ENCODE measurements at places on chromosomes 12 and 14.
A peak's percentile ranks its signal among the peaks of the same experiment; 100 is the strongest.

DNA sequence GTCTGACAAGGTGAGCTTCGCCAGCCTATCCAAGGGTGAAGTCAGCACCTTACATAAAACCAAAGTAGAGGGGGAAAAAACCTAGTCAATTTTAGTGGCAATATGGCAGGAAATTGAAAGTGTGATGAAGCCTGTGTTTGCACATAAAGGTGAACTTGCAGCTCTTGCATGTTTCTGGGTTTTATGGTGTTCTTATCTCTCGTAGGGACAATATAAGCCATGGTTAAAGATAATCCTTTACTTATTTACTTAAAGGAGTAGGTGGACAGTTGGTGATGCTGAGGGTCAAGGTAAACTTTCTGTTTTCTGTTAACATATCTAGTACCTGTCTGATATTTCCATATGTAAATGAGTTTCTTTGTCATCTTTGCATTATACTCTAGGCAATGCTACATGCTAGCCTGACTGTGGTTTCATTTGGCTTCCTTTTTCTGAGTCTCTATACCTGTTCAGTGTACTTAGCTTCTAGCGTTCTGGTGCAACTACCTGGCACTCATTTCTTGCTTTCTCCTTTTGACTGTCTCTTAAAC lies 32.8 kb downstream of the CCDC91 start:
- DNase-seq = no peak

GRCh38 chr12:87861791-87862190 lies 167.4 kb downstream of the C12orf50 start:
- no peak for DNase-seq

GRCh38 chr14:21382095-21382494 lies 1.7 kb downstream of the SUPT16H start:
- DNase-seq = no peak

- DNase-seq = no peak
These were observed 13.3 kb downstream of the SART3 start for GRCh38 chr12:108547686-108548085.

- DNase-seq = no peak
These were observed 18.2 kb downstream of the PNMA1 start for GRCh38 chr14:73695997-73696396.

- DNase-seq = no peak
These were observed 55.6 kb upstream of the CDKL1 start for GRCh38 chr14:50452296-50452695.

DNA sequence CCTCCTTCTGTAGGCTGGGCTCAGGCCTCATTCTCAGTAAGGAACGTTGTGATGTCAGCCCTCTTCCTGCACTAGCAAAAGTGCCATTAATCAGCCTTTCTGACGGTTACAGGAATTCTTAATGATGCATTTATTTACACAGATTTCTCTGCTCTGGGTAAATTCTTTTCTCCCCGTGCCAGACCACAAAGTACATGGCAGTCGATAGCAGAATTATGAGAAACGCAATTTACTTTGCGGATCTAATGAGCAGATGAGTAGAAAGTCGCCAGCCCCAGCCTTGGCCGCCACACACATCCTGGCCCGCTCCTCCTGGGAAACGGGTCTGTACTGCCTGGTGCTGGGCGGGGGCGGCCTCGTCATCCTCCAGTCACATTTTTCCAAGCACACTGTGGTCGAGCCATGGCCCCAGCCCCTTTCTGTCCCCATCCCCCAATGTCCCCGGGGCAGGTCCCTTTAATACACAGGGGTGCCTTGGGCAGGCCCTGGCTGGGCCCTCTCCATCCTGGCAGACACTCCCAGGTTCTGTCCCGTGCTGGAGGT lies 25.9 kb downstream of the NOC4L start:
- peak; percentile 83 for DNase-seq

DNA sequence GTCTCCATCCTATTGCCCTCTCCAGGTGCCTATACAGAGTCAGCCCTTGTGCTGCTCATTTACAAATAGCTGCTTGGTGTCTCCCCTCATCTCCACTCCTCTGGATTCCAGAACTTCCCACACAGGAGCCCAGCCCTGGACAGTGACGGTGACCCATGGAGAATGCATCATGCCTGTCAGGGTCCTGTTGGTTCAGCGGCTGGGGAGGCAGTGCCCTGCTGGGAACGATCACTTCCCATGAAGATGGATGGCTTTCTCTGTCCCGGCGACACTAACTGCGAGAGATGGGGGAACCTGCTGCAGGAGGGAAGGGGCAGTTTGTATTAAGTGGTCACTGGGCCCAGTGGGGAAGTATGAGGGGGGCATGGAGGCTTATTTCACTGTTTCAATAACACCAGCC lies 395.0 kb upstream of the TBX3 start:
- no peak for DNase-seq

- DNase-seq = no peak
These were observed 39.7 kb upstream of the TBX5 start for GRCh38 chr12:114445401-114446323.

DNA sequence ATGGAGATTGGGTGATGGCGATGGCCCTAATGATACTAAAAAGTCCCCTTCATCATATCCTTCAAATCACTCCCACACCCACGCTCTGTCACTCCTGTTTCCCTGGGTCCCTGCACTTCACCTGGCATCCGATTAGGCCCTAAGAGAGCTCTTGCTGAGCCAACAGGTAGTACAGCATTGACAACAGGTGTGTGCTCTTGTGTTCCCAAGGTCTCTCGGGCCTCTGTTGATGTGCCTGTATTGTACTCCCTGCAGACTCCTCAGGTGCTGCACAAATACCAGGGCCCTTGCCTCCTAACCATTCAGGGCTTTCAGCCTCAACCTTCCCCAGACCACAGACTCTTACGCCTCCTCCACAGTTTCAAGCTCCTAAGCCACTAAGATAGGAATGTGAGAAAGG lies 25.8 kb upstream of the VDR start:
- DNase-seq = no peak

DNA sequence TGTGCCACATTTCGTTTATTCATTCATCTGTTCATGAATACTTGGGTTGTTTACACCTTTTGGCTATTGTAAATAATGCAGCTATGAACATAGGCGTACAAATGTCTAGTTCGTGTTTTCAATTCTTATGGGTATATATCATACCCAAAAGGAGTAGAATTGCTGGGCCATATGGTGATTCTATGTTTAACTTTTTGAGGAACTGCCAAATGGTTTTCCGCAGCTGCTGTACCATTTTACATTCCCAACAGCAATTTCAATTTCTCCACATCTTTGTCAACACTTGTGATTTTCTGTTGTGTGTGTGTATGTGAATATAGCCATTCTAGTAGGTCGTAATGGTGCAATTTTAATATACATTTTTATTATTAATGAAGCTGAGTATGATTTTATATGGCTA lies 326.2 kb downstream of the ETNK1 start:
- no peak for DNase-seq

GRCh38 chr14:100734031-100734990 lies 7.6 kb downstream of the DLK1 start:
- DNase-seq = no peak
